ENCODE measurements at places on chromosomes 7 and 10. TPM values are rescaled to one million over a fixed set of nuclear protein-coding genes. Genes with fewer than 3 reads are reported as not detected.

Gene EPHA1
- total RNA-seq: 119 TPM

GRCh38 chr10:116113721-116114501 is 159.1 kb downstream of the GFRA1 start:
- no peaks in the 10 kb centered on the region for H3K36me3 ChIP-seq
- no peak for DNase-seq
- no peak overlapping the region for H3K4me3 ChIP-seq
- no peak overlapping the region for H3K27ac ChIP-seq

- H3K4me3 ChIP-seq: no peak overlapping the region
- no peak overlapping the region for H3K27ac ChIP-seq
- H3K27me3 ChIP-seq: no peaks in the 10 kb centered on the region
- H3K36me3 ChIP-seq: no peaks in the 10 kb centered on the region
- DNase-seq: no peak
Measured at GRCh38 chr7:111532625-111533024, 29.7 kb downstream of the IMMP2L start.

- DNase-seq: peak; percentile 69
- peak overlapping the region; percentile 54 for H3K27ac ChIP-seq
- H3K4me1 ChIP-seq: peaks cover 71% of the 10 kb centered on the region
Measured at GRCh38 chr7:70738151-70738885, 393.6 kb upstream of the GALNT17 start.

GRCh38 chr7:131723926-131724325 is 167.5 kb upstream of the PODXL start:
- H3K36me3 ChIP-seq: no peaks in the 10 kb centered on the region
- H3K27ac ChIP-seq: no peak overlapping the region
- H3K4me3 ChIP-seq: no peak overlapping the region

Gene GSTO2
- 30.7 TPM for total RNA-seq

DNA sequence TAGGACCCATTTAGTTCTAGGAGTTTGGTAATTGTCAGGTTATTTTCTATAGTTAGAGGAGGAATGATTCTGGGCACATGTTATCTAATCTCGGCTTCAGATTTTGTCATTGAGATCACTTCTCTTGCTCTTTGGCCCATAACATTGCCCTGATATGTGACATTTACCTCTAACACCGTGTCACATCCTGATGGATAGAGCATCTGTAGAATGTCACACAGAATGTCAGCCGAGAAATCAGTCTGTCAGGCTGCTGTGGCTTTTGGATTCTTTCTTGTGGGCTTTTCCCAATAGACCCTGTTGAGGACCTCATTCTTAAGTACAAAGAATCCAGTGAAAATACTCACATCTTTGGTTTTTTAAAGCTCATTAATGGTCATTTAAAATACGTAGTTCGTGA is 142.4 kb downstream of the LRRC4 start:
- H3K36me3 ChIP-seq: peaks cover 13% of the 10 kb centered on the region
- DNase-seq: no peak
- no peak overlapping the region for H3K4me3 ChIP-seq
- H3K27me3 ChIP-seq: no peaks in the 10 kb centered on the region

Gene ENKUR
- not detected for total RNA-seq

DNA sequence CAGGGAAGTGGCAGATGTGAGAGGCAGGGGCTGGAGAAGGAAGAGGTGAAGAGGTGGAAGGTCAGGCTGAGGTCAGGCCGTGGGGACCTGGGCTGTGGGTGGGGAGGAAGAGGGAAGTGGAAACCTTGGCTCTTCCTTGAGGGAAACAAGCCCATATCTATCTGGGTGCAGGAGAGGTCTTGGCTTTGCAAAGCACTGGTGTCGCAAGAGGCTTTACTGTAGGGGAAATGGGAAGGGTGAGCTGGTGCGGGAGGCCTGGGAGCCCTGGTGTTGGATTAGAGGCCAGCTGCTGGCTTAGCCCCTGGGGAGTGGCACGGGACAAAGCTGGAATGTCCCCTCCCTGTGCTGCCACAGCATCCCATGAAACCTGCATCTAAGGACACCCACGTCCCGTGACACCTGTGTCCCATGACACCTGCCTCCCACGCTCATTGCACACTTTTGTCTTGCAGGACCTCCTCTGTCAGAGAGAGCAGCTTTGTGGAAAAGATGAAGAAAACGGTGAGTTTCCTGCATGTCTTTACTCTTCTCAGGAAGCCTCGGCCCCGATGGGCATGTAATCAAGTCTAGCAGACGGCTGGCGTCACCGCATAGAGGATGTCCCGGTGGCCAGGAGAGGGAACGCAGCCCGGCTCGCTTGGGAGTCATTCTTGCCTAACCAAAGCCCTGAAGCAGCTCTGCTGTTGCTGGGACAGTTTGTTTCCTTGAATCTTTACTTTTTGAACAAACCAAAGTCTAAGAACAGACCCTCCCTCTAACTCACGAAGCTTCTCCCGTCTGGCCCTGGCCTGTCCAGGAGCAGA is 22.2 kb downstream of the TMEM120A start:
- H3K27ac ChIP-seq: no peak overlapping the region
- H3K4me3 ChIP-seq: no peak overlapping the region
- peak; percentile 73 for DNase-seq
- peaks cover 8% of the 10 kb centered on the region for H3K36me3 ChIP-seq
- no peaks in the 10 kb centered on the region for H3K4me1 ChIP-seq
- no peaks in the 10 kb centered on the region for H3K27me3 ChIP-seq

GRCh38 chr10:30398193-30398592 is 35.8 kb upstream of the MAP3K8 start:
- H3K4me3 ChIP-seq: no peak overlapping the region
- H3K36me3 ChIP-seq: no peaks in the 10 kb centered on the region
- no peak overlapping the region for H3K27ac ChIP-seq
- no peaks in the 10 kb centered on the region for H3K27me3 ChIP-seq
- no peak for DNase-seq

DNA sequence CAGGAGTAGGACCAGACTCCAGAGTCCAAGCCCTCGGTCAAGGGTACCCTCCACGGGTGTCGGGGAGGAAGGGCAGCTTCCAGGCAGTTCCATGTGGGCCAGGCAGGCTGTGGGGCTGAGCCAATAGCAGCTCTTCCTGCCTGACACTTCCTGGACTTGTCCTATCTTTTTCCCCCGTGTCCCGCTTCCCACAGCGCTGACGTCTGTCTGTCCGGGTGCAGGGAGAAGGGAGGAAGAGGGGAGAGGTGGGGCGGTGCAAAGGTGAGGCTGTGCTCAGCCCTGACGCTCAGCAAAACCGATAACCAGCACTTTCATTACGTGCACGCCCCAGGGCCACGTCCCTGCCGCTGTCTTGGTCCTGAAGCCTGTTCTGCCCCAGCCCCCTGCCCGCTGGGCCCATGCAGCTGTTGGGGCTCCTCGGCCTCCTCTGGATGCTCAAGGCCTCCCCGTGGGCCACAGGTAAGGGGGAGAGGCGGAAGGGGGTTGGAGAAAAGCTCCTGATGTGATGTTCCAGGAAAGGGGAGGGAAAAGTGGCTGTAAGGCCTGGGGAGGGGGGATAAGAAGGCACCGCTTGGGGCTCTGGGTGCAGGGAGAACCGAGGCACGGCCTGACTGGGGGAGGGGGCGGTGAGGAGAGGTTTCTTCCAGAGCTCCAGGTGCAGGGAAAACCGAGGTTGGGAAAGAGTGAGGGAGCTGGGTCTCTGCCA is at the start of gene MUC3A:
Gene MUC3A (plus strand): TSS at position 308 of the 706 bp plus-strand sequence. CDS start 91 bp downstream, at position 399.
- peak; percentile 48 for DNase-seq
- H3K27ac ChIP-seq: no peak within 1 kb of the TSS
- H3K4me1 ChIP-seq: peaks cover 34% of the 10 kb centered on the region
- no peaks in the 10 kb centered on the region for H3K36me3 ChIP-seq
- H3K4me3 ChIP-seq: peak within 1 kb of the TSS; percentile 49

DNA sequence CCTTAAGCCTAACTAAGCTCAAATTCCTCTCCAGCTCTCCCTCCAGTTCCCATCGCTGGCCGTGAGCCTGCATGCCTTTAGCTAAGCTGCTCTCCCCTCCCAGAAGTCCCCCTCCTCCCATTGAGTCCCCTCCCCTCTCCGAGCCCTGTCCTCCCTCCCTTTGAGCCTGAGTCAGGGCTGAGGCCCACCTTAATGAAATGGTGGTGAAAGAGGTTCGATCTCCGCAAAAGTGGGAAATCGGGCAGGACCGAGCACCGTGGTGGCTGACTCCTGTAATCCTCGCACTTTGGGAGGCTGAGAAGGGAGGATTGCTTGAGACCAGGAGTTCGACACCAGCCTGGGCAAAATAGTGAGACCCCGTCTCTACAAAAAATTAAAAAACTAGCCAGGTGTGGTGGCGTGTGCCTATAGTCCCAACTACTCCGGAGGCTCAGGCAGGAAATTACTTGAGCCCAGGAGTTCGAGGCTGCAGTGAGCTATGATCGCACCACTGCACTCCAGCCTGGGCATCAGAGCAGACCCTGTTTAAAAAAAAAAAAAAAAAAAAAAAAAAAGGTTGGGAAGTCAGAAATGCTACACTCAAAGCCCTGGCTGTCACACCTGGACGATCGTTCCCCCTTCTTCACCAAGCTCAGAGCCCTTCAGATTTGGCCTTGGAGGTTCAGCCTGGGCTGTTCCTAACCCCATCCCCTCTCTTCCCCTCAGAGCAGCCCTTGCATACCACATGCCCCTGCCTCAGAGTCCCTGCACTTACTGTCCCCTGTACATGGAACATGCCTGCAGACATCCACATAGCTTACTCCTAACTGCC is 995 bp upstream of the CLDN3 start:
- peak overlapping the region; percentile 80 for H3K4me3 ChIP-seq
- H3K27me3 ChIP-seq: peaks cover 17% of the 10 kb centered on the region
- peak overlapping the region; percentile 80 for H3K27ac ChIP-seq

DNA sequence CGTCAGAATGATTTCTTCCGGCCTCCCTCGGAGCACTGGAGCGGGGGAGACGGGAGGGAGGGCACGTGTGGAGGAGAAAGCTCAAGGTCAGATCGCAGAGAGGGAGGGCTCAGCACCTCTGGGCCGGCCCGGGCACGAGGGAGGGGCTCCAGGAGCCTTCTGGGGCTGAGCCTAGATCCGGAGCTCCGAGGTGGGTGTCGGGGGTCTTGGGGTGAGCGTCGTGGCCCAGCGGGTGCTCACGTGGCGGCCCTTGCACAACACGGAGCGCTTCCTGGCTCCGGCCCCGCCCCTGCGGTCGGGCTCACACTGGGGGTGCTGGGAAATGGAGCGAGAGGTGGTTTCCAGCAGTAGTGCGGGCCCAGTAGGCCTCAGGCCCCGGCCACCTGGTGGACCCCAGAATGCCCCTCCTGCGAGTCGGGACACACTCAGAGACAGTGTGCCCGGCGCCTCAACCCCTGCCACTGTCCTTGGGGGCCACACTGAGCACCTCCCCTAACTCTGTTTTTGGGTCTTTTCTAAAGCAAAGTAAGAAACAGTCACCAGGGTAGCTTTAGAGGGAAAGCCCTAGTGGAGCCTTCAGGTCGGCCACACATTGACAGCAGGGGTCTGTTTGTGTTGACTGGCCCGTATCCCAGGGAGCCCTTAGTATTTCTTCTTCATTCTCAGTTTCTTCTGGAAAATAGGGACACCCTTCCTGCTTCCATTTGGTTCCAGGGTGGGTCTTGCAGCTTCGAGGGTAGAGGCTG is 798 bp downstream of the PPIF start:
- DNase-seq: peak; percentile 54
- H3K4me3 ChIP-seq: peak overlapping the region; percentile 75
- no peaks in the 10 kb centered on the region for H3K27me3 ChIP-seq
- no peak overlapping the region for H3K27ac ChIP-seq
- no peaks in the 10 kb centered on the region for H3K36me3 ChIP-seq
- H3K4me1 ChIP-seq: peaks cover 7% of the 10 kb centered on the region

Gene MEOX2
- total RNA-seq: 2.1 TPM

DNA sequence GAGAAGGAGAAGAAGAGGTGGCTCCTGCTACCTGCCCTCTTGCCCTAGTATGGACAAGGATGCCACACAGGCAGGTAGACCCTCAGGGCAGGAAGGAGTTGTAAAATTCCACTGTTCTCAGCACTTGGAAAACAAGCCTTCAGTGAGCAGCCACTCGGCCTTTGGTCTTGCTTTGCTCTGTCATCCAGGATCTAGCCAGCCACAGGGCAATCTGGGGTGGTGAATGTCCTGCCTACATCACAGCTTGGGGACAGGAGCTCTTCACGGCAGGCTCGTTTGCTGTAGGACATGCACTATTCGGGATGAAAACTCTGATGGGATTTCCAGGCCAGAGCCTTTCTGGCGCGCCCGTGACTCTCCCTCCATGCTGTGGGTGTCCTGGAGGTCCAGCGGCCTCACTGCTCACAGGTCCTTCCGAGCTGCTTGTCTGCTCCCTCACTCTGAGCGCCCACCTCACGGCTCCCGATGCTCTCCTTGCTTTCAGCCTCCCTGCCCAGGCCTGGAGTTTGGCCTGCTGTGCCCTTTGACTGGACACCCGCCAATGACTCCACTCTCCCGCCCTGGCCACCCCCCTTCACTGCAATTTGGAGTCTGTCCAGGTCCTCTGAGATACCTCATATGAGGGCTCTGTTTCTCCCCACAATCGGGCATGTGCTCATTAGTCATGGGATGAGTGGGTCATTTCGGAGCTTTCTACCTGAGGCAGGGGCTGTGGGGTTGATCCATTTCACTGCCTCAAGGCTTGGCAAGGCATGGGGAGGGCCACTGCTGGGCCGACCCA is 227.2 kb upstream of the GRB10 start:
- no peaks in the 10 kb centered on the region for H3K27me3 ChIP-seq
- H3K27ac ChIP-seq: no peak overlapping the region
- H3K4me3 ChIP-seq: no peak overlapping the region
- H3K4me1 ChIP-seq: no peaks in the 10 kb centered on the region
- DNase-seq: no peak
- H3K36me3 ChIP-seq: no peaks in the 10 kb centered on the region

GRCh38 chr7:3712841-3713240 is 411.8 kb downstream of the SDK1 start:
- no peak overlapping the region for H3K4me3 ChIP-seq
- H3K36me3 ChIP-seq: no peaks in the 10 kb centered on the region
- no peak overlapping the region for H3K27ac ChIP-seq
- H3K27me3 ChIP-seq: no peaks in the 10 kb centered on the region
- no peaks in the 10 kb centered on the region for H3K4me1 ChIP-seq

Gene SOSTDC1
- total RNA-seq: 0.70 TPM

Gene FAM131B
- 28.8 TPM for total RNA-seq

Gene C10orf143
- total RNA-seq: 0.62 TPM

- H3K4me3 ChIP-seq: no peak overlapping the region
- no peaks in the 10 kb centered on the region for H3K36me3 ChIP-seq
- peaks cover 29% of the 10 kb centered on the region for H3K4me1 ChIP-seq
- H3K27me3 ChIP-seq: no peaks in the 10 kb centered on the region
Measured at GRCh38 chr7:28075674-28076358, 104.8 kb downstream of the JAZF1 start.

DNA sequence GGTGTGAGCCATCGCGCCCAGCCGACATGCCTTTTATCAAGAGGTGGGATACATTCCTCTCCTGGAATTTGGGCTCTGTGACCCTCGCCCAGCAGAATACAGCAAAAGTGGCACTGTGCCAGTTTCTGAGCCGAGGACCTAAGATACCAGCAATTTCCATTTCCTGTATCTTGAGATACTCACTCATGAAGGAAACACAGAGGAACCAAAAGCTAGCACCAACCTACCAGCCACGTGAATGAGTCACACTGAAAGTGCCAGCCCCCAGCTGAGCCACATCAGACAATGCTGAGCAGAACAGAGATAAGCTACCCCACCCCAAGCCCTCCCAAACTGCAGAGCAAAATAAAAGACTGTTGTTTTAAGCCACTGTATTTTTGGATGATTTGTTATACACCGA is 56.3 kb downstream of the CACUL1 start:
- H3K4me3 ChIP-seq: no peak overlapping the region
- DNase-seq: no peak
- H3K27me3 ChIP-seq: no peaks in the 10 kb centered on the region
- H3K27ac ChIP-seq: no peak overlapping the region
- H3K4me1 ChIP-seq: peaks cover 6% of the 10 kb centered on the region

Measured in GM23338 (cell line).